Upper lobe of right lung (tissue), 1 donor: ENCODE measurements at places on chromosomes 1 and 21. TPM values are rescaled to one million over a fixed set of nuclear protein-coding genes. Genes with fewer than 3 reads are reported as not detected.

CDC20 gene
- total RNA-seq: 1.8 TPM

- peak; percentile 28 for DNase-seq
These were observed 6.8 kb downstream of the TP73 start for GRCh38 chr1:3659093-3659492.

GRCh38 chr1:92990828-92991227 lies 29.6 kb upstream of the DIPK1A start:
- no peak for DNase-seq

GRCh38 chr1:55209247-55209646 lies 5.9 kb downstream of the USP24 start:
- DNase-seq: no peak

LAMC1 gene
- total RNA-seq: 120 TPM

DNA sequence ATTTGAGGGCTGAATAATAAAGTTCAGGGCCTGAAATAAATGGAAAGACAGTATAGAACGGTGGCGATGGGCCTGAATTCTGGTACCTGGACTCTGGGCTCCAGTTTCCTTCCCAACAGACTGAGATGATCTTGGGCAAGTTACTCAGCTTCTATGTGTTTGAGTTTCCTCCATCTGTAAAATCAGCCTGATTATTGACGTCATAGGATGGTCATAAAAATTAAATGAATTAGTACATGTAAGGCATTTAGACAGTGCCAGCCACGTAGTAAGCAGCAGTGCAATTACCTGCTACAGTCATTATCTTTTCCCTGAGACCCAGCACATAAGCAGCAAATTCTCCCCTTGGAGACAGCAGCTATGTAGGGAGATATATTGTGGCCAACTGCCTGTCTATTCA lies 260.9 kb downstream of the NTNG1 start:
- DNase-seq: no peak

- no peak for DNase-seq
These were observed 661.7 kb downstream of the KCNT2 start for GRCh38 chr1:195946500-195946899.

CELF3 gene
- not detected for total RNA-seq

DNA sequence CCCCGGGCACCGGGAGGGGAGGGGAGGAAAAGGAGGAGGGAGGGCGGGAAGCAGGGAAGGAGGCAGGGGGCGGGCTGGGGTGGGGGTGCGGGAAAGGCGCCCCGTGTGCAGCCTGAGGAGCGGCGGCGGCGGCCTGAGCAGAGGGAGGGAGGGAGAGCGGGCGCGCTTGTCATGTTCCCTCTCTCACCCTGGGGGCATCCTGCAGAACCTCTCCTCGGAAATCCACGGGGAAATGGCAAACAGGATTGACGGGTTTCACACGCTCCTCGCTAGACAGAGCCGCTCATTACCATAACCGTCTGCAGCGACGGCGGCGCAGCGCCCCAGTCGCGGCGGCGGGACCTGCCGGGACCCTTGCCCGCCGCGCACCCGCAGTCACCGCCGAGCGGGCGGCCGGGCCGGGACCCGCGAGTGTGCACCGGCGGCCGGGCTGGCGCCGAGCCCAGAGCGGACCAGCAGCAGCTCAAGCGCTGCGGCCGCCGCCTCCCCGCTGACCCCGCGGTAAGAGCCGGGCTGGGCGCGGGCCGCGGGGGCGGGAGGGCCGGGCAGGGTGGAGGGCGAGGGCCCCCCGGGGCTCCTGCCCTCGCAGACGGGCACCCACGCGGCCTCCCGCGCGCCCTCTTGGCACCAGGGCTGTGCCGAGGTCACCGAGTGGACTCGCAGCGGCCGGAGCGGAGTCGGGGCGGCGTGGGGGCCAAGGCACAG lies at the start of gene SERTAD4:
Gene SERTAD4 (plus strand): TSS at position 286 of the 705 bp plus-strand sequence. CDS start 5,165 bp downstream, outside the sequence.
- DNase-seq: peak; percentile 68

GRCh38 chr1:11657654-11658053 lies 3.0 kb downstream of the FBXO44 start:
- DNase-seq: no peak

MROH9 gene
- not detected for total RNA-seq

SPRR2B gene
- not detected for total RNA-seq

DNA sequence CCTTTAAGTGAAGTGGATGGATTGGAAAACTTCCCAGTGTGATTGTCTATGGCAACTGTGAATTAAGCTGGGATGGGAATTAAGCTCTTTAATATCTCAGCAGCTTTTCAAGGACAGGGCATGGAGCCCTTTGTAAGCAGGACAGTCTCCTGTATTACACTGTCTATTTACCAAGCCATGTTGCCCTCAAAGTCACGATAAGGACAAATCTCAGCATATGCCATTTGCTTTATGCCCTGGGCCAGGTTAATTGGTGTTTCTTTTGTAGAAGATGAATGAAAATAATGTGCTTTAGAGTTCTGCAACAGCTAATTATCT lies 17.6 kb downstream of the UTP25 start:
- DNase-seq: no peak

- DNase-seq: no peak
These were observed 39.0 kb downstream of the MRPL39 start for GRCh38 chr21:25568246-25568645.

DNA sequence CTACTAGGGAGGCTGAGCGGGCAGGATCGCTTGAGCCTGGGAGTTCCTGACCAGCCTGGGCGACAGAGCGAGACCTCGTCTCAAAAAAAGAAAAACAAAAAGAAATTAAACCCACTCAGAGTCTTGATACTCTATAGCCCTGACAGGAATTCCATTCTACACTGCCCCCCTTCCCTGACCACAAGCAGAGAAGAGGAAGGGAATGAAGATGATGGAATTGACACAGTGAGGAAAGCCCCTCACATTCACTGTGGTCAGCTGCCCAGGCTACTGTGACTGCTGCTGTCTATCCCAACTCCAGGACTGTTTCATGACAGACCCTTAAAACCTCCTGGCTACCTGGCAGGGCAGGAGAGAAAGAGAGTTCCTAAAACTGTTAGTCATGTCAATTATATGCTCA lies 12.1 kb downstream of the LIN9 start:
- DNase-seq: no peak

DNA sequence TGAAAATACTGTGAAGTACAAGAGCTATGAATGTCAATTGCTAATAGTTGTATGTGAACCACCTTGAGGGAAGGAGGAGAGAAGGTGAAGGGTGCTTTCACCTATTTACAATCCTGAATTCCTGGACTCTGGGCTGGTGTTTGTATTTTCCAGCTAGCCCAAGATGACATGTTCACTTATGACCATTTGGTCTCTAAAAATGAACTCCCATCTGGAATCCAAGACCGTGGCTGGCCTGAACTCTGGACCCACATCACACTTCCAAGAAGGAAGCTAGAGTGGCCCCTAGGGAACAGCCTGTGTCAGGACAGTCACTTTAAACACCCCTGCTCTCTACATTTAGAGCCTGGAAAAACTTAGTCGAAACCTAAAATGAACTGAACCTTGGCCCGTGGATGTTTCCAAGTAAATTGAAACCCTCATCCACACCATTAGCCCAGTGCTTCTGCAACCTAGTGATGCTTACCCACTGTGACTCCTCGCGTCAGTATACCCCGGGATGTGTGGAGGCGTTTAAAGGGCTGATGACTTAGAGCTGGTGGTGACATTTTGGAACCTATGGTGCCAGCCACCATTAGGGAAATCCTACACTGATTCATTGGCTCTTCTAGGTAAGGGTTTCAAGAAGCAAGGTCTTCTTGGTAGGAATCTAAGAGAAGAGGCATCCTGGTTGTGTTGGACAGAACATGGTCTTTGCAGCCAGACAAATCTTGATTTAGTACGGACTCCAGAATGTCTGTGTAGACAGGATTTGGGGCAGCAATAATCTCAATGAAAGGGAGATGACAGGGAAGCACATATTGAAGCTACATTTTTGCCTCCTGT lies 171.5 kb upstream of the IRF2BP2 start:
- no peak for DNase-seq

- no peak for DNase-seq
These were observed 3.5 kb downstream of the ARPC5 start for GRCh38 chr1:183632114-183632513.

DNA sequence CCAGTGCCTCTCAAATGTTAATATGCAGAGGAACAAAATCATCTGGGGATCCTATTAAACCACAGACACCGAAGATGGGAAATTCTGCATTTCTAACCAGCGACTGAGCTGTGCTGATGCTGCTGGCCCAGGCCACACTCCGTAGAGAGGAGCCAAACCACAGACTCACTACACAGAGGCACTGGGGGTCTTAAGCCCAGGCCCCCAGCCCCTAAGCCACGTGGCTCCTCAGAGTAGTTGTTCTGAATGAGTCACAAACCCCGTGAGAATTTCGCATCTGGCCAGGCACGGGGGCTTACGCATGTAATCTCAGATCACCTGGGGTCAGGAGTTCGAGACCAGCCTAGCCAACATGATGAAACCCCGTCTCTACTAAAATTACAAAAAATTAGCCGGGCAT lies 2.8 kb upstream of the CELA2A start:
- DNase-seq: no peak

DCST1 gene
- not detected for total RNA-seq

DNA sequence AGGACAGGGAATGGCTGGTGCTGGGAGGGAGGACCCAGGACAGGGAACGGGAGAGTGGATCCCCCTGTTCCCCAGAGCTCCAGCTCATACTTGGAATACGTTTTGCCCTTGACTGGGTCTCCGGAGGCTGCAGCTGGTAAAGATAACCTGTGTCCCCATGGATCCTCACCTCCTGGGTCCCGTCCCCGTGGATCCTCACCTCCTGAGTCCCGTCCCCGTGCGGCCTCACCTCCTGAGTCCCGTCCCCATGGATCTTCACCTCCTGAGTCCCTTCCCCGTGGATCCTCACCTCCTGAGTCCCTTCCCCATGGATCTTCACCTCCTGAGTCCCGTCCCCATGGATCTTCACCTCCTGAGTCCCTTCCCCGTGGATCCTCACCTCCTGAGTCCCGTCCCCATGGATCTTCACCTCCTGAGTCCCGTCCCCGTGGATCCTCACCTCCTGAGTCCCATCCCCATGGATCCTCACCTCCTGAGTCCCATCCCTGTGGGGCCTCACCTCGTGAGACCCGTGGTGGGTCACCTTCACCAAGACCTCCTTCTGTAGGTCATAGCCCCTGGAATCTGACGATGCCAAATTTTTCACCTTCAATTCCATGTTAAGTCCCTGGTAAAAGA lies 61.4 kb downstream of the SCCPDH start:
- no peak for DNase-seq

- peak; percentile 77 for DNase-seq
These were observed 133.7 kb downstream of the CAPN8 start for GRCh38 chr1:223531742-223532341.
